ENCODE measurements at places on chromosomes 7 and 10.

GRCh38 chr10:56623064-56623463, 262.0 kb upstream of the ZWINT start:
- no peak for ATAC-seq

GRCh38 chr7:836429-836828, 4.2 kb downstream of the SUN1 start:
- ATAC-seq = no peak

GRCh38 chr7:84677117-84677732, 482.6 kb upstream of the SEMA3A start:
- ATAC-seq = no peak

GRCh38 chr7:145313551-145313950, 477.7 kb upstream of the TPK1 start:
- ATAC-seq = peak; percentile 45

DNA sequence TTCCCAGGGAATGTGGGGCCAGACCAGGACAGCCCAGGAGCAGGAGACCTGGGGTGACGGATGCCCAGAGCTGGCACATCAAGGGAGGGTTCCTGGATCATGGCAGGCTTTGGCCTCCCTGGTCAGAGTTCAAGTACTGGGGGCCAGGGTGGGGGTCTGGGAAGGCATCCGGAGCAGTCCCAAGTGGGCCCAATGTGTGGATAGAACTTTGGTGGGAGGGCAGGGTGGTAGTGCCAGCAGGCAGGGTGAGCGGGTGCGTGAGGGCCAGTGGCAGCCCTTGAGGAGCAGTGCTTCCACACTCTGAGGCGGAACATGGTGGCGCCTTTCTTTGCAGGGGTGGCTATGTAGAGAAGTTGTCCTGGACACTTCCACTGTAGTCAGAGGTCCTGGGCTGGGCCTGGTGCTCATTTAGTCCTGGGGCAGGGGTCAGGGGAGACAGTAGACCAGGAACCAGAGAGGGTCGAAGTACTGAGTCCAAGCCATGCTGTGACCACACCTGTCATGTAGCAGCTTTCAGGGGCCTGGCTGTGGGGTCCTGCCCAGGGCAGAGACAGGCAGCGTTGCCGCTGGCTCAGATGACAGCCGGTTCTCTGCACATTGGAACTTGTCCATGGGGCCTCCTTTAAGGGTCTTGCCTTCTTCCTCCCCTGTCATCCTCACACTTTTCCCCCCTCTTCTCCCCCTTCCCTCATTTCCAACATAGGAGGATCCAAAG, 22.2 kb upstream of the CSGALNACT2 start:
- no peak for ATAC-seq

DNA sequence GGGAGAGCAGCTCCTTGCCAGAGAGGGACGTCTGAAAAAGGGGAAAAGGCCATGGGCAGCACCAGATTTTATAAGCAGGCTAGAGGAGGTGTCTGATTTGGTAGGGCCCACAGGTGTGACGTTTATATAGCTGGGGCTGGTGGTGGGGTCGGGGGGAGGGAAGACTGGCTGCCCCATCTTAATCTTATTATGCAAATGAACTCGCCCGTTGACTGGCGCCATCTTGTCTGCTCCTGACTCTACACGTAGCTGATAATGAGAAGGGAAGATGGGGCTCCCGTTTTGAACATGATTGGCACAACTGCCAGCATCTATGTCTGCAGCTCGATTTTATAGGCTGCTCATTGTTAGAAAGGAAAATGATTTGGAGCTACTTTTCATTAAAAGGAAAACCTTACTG, 28.6 kb upstream of the CADPS2 start:
- no peak for ATAC-seq

DNA sequence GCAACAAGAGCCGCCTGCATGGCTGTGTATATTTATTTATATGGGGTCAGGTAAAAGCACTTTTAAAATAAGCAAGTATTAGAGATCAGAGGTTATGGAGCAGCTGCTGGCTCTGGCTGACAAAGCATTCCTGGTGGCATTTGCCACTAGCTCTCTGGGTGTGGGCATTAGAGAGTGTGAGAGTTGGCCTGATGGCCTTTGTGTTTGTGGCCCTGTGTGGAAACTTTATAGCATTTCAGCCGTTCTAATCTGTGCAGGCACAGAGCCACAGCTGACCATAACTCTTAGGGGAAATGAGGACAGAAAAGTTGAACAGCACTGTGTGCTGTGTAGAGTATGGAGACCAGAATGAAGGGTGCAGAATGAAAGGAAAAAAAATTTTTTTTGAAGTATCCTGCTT, 118.9 kb downstream of the AUTS2 start:
- no peak for ATAC-seq

GRCh38 chr10:102994531-102995295, 76.6 kb downstream of the CNNM2 start:
- no peak for ATAC-seq

DNA sequence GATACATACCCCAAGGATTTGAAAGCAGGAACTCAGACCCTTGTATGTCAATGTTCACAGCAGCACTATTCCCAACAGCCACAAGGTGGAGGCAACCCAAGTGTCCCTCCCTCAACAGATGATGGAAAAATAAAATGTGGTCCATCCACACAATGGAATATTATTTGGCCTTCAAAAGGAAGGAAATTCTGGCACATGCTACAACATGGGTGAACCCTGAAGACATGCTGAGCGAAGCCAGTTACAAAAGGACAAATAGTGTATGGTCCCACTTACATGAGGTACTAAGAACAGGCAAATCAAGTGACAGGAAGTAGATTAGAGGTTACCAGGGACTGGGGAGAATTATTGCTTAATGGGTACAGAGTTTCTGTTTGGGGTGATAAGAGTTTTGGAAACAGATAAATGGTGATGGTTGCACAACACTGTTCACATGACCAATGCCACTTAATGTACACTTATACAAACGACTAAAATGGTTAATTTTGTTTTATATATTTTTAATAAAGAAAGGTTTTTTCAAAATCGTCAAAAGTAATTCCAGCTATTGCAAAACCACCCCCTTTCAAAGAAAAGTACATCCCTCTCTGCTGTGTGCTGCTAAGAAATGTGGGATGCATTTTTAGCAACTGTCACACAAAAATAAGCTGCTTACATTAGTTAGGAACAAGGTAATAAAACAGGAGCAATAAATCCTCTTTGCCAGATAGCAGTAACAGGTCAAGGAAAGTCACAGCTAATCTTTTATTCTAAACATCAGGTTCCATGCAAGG, 85.7 kb downstream of the GRB10 start:
- ATAC-seq = no peak

DNA sequence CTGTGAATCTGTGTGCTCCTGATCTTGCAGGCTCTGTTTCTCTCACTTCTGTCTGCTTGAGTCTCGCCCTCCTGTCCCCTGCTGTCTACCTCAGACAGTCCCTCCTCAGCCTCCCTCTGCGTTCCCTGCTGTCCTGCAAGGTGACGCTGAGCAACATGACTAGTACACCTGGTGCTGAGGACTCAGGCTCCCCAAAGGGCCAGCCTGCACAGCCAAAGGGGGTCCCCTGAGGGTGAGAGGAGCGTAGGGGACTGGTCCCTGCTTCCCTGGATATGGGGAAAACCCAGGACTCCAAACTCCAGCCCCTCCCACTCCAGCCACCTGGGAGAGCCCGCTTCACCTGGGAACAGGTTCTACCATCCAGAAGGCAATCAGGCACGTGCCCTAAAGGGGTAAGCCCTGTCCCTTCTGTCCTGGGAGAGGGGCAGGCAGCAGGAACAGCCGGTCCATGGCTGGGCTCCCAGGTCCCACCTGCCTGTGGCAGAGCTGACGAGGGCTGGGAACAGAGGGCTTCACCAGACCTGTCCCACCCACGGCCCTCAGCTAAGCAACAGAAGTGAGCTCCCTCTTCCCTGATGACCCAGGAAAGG, 156.5 kb downstream of the UBE2H start:
- no peak for ATAC-seq

- ATAC-seq = no peak
Measured at GRCh38 chr7:157686285-157686894, 349.6 kb downstream of the DNAJB6 start.

GRCh38 chr7:71388181-71388580, 256.2 kb downstream of the GALNT17 start:
- ATAC-seq = no peak

- no peak for ATAC-seq
Measured at GRCh38 chr7:151246851-151247580, 1.5 kb downstream of the SMARCD3 start.

- ATAC-seq = no peak
Measured at GRCh38 chr10:97028126-97028831, 157.5 kb downstream of the SLIT1 start.

DNA sequence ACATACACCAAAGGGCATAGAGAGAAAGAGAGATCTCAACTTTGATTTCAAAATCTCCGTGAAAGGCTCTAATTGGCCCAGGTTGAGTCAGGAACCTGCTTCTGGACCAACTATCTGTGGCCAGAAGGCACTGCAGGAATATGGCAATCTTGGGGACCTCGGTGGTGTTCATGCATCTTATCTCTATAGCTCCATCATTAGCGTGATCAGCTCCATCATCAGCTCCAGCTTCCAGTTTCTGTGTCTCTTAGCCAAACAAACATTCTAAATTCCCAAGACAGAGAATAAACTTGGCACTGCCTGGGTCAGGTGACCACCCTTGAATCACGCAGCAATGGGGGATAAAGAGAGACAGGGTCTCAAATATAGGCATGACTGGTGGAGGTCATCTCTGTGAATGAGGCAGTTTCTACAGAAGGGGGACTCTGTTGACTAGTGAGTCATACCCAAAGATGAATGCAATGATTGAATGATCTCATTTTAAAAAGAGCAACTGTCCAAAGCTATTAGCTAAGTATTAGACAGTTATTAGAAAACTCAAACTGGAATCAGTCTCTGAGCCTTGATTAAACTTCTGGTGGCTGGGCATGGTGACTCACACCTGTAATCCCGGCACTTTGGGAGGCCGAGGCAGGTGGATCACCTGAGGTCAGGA, 5.4 kb upstream of the NRF1 start:
- ATAC-seq = no peak

DNA sequence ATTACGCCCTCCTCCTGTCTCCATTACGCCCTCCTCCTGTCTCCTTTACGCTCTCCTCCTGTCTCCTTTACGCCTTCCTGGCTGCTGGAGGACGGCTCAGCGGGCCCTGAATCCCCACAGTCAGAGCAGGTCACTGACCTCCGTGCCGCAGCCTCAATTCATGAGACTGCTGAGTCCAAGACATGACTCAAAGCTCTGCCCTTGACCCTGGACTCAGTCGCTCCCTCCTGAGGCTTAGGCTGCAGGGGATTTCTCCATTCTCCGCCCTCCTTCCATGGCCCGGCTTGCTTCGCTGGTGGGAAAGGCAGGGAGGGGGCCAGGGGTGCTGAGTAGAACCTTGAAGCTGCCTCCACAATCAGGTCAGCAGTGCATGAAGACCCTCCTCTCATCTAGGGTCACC, 21.0 kb upstream of the FOXL3 start:
- ATAC-seq = no peak

DNA sequence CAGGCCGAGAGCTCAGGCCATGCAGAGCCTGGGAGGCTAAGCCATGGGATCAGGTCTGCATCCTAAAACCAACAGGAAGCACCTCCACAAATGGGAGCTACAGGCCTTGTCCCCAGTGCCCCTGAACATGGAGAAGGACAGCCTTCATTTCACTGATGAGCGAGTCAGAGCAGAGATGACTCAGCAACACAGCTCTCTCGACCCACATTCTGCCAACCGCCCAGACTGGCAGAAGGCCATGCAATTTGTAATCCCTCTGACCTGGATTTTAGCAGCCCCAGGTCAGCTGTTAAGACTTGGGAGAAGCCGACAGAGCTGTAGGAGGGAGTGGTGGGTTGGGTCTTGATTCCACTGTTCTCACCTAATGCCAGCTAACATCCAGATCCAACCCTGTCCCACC, 25.5 kb downstream of the VOPP1 start:
- peak; percentile 49 for ATAC-seq

DNA sequence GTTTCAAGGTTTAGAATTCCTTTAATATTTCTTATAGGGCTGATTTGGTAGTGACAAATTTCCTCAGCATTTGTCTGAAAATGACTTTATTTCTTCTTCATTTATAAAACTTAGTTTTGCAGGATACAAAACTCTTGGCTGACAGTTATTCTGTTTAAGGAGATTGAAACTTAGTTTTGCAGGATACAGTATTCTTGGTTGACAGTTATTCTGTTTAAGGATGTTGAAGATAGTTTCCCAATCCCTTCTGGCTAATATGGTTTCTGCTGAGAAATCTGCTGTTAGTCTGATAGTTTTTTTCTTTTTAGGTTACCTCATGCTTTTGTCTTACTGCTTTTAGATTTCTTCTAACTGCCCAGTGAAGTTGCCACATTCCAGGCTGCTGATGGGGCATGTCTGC, 186.8 kb downstream of the ITGB1 start:
- no peak for ATAC-seq

DNA sequence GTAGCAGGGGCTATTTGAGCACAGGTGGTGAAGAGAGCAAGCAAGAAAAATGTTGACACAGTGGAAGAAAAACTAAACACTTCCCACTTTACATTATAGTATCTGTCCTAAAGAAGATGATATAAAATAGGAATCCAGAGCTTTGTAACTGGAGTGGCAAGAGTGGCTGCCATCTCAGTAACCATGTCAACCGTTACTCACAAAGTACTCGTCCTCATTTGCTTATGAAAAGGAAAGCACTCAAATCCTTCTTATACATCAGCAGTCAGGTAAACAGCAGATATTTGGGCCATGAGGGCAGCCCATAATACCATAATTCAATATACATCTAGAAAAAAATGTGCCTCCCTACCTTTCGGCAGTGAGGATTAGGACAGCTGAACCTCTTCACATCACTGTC, 70.1 kb downstream of the RNF216 start:
- no peak for ATAC-seq

DNA sequence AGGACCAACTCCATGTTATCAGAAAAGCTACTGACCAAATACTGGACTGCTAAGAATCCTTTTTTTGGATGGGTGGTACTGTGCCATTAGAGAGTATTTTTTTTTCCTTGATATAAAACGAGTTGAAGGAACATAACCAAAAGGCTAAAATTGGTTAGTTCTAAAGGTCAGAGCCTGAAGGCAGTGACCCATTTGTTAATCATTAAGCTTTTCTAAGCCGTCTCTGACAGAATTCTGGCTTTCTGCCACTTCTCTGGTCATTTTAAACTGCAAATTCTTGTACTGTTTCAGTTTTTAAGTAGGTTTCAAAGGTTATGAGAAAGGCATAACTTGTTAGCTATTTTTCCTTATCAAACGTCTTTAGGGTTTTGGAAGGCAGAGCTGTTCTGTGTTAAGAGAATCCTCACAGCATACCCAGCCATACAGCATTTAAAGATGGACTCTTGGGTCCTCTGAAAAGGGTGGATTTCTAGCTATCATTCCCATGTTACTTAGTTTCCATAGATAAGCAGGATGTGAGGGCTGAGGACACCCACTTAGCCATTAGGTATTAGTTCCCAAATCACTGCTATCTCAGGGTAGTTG, 196.8 kb downstream of the RNLS start:
- no peak for ATAC-seq

DNA sequence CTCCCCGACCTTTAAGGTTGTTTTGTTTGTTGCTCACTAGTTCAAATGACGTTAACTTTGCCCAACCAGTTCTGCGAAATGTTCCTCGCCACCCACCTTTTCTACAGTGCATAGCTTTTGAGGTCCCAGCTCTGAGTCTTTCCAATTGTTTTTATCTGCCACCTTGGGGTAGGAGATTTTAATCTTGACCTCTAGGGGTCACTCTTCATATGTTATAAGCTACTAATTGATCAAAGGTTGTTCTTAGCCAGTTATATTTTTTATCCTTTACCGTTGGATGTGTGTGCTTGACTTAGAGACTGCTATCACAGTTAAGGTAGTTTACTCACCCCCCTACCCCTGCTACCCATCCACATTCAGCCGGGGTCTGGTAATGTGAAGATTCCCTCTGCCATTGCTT, 372.4 kb downstream of the SUGCT start:
- ATAC-seq = no peak
